ENCODE measurements at places on chromosomes 3 and 15. TPM values are rescaled to one million over a fixed set of nuclear protein-coding genes. Genes with fewer than 3 reads are reported as not detected.

MRPS11 gene
- 47.0 TPM for total RNA-seq

SKOR1 gene
- 0.64 TPM for total RNA-seq

CHST13 gene
- not detected for total RNA-seq

SCN11A gene
- 0.16 TPM for total RNA-seq

PIGZ gene
- total RNA-seq: 1.8 TPM

FAM131A gene
- 4.5 TPM for total RNA-seq

TTLL13 gene
- total RNA-seq: 2.2 TPM

IL17RE gene
- total RNA-seq: 0.66 TPM

GPR156 gene
- total RNA-seq: 0.24 TPM

IGF2BP2 gene
- total RNA-seq: 0.69 TPM
